Activated CD8-positive, alpha-beta memory T cell treated with anti-CD3 and anti-CD28 coated beads for 4 hours (primary cell): ENCODE measurements at places on chromosomes 3 and 15.

DNA sequence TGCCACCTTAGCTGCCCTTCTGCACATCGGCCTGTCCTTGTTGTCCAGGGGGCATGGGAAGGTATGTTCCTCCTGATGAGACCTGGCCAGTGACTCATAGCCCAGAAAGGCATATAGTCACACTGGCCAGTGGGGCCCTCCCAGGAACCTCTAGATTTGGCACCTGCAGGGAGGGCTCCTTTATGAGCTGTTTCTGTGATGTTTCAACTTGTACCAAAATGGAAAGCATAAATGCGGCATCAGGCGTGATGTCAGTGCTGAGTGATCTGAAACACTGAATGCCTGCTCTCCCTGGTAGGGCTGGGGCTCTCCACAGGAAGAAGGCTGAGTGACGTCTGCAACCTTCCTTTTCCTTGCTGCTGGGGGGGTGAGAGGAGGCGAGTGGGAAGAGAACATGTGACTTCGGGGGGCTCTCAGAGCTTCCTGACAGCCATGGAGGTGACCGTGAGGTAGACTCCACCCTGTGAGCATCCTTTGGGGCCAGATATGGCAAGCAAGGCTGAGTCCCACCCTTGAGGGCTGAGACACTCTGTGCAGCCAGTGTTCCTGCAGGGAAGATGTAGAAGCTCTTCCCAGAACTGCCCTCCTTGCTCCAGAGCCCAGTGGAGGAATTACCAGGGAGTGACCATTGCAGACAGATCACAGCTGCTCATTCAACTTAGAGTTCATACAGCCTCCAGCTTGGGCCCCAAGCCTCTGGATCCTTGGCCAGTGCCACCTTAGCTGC is 37.1 kb upstream of the APEH start:
- no peak for DNase-seq

- no peak for DNase-seq
Observed at GRCh38 chr15:72197460-72198355, at the start of gene GRAMD2A. Gene GRAMD2A, minus strand, starts transcription at chr15:72197787.

DNA sequence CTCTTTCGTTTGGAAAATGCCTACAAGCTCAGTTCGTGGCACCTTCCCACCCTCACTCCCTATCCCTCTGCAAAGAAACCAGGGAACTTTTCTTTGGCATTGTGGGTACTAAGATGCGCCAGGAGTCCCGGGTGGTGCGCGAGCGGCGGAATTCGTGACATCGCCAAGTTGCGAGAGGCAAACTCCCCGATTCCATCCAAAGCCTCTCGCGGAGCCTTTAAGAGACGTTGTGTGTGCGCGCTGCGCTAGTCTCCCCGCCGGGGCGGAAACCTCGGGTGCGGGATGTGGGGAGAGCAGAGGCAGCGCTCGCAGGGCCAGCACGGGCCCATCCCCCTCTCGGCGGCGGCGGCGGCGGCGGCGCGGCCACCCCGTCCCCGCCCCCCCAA is 443 bp upstream of the NR2F2 start:
- DNase-seq: no peak

DNA sequence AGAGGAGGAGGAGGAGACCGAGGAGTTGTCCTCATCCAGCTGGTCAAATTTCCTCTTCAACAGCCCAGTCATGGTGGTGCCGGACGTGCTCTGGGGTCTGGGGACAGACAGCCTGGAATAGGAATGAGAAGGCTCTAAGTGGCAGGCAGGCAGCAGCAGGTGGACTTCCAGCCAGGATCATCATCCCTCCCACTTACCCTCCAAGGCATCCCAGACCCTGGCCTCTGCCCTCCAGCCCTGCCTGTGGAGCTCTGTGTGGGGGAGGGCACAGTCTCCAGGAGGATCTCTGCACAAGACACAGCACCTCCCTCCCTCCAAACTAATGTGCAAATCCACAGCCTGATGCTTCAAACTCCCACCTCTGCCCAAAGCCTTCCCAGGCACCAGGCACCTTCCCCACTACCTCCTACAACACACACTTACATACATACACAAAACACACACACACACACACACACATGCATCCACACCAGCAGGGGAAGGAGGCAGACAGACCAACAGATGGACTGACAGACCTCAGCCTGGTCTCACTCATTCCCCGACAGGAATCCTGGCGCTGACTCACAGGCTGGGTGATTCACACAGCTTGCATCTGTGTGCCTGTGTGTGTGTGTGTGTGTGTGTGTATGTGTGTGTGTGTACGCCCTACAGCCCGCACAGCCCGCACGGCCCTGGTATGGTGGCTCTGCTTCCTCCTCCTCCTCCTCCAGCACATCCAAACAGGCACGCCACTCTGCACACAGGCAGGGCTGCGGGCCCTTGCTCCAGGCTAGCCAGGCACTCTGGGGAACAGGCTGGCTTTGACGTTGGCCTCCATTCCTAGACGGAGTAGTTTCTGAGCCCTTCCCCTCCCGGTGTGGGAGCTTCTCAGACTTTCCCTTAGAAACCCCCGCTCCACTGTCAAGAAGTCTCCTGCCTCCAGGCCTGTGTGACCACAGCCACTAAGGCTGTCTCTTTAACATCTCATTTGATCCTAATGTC is 6.5 kb downstream of the CSRNP1 start:
- peak; percentile 64 for DNase-seq

- DNase-seq: no peak
Observed at GRCh38 chr15:93126148-93126547, 37.1 kb upstream of the RGMA start.

- no peak for DNase-seq
Observed at GRCh38 chr3:133443649-133444422, 44.0 kb downstream of the BFSP2 start.

DNA sequence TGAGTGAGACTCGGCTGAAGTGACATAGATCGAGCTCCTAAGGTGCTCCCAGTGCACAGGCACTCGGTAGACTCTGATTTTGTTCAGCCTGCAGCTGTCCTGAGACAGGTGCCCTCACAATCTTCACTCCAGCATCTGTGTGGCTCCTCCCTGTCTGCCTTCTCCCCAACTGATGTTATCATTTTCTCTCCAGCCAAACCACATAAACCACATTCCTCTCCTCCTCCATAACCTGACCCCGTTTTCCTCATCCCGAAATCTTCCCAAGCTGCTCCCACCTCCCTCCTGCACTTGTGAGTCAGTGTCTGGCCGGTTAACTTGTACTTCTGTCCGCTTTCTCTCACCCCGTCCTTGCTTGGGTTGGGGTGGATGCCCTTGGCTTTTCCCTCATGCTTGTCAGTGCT is 93.3 kb upstream of the HACD2 start:
- DNase-seq: no peak
